ENCODE measurements at places on chromosomes 5 and 9.

- DNase-seq, result no peak
These were observed 15.7 kb downstream of the LMBRD2 start for GRCh38 chr5:36135988-36136387.

- no peak for DNase-seq
These were observed 1749.0 kb upstream of the C9orf72 start for GRCh38 chr9:29322240-29322639.

GRCh38 chr5:40627706-40628105, 52.0 kb upstream of the PTGER4 start:
- no peak for DNase-seq

DNA sequence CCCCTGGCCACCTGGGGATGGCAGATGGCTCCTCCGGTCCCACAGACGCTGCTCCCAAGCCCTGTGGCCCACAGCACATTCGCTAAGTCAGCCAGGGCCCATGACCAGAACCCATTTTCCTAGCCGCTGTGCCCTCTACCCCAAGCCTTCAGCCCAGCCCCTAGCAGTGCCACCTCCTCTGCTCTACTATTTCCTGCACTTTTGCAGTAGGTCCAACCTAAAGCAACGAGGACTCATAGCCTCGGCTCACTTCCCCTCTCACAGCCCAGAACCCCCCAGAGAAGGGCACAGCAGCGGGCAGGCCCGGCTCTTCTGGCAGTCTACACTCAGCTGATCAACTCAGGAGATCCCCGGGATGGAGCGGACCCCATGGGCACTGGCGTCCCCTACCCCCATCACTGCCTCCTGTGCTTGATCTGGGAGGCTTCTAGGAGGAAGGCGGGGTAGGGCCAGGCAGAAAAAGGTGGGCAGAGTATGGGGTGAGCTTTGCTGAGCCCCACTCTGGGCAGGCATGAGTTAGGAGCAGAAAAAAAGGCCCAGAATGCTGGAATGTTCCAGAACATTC, 111.2 kb downstream of the ZNF354C start:
- DNase-seq, result no peak

DNA sequence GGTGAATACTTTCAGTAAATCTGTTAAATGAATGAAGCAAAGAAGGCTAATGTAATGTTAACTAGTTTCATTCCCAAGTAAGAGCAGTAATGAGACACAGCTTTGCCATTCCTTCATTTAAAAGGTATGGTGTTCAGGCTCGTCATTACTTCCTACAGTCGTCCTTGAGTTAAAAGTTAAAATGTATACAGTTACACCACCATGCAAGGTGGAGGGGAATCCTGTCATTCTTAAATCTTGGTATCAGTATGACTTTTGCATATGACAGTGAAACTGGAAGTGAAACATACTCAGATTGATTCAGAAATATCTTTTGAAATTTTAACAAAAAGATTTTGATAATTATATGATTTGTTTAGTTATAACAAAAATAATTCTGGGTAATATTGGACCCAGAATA, 25.9 kb downstream of the MTRR start:
- DNase-seq, result no peak

GRCh38 chr5:123651234-123651633, 139.3 kb downstream of the CSNK1G3 start:
- DNase-seq, result no peak

DNA sequence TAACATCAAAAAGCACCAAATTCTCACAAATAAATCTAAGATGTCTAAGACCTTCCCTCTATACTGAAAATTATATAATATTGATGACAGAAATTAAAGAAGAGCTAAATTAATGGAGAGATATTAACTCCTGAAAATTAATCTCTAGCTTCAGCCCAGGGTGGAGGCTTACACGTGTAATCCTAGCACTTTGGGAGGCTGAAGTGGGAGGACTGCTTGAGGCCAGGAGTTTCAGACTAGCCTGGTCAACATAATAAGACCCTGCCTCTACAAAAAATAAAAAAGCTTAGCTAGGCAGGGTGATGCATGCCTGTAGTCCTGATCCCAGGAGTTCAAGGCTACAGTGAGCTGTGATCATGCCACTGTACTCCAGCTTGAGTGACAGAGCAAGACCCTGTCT, 39.6 kb upstream of the ANKRD34B start:
- DNase-seq, result no peak

- no peak for DNase-seq
These were observed 339.5 kb downstream of the CTNND2 start for GRCh38 chr5:11564706-11565105.

DNA sequence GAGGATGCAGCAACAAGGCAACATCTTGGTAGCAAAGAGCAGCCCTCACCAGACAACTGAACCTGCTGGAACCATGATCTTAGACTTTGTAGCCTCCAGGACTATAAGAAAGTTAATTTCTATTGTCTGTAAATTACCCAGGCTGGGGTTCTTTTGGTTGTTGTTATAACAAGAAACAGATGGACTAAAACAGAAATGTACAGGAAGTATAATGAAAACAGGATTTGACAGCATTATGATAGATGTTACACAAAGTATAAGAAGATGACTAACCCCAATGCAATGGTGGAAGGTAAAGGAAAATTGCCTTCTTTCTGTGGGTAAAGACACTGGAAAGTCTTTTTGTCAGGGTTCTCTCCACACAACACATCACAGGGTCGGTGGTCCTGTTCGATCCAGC, 204.2 kb downstream of the SGCD start:
- no peak for DNase-seq

DNA sequence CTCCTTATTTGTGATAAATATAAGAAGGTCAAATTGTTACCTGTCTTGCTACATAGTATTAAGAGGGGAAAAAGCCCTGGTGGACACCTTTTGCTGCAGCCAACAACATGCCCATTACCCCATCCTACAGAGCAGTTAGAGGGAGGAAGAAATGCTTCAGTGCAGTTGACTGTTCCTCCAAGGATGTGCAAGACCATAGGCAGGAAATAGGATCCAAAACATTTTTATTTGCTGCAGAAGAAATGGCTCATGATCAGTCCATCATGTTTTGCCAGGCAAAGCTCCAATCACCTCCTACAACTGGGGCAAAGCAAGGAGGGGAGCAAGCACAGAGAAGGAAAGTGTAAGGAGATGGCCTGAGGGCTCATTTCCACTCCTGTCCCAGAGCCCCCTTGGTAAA, 399.1 kb upstream of the PIK3R1 start:
- no peak for DNase-seq

GRCh38 chr5:29588236-29588635, 1605.2 kb upstream of the CDH6 start:
- DNase-seq, result no peak

DNA sequence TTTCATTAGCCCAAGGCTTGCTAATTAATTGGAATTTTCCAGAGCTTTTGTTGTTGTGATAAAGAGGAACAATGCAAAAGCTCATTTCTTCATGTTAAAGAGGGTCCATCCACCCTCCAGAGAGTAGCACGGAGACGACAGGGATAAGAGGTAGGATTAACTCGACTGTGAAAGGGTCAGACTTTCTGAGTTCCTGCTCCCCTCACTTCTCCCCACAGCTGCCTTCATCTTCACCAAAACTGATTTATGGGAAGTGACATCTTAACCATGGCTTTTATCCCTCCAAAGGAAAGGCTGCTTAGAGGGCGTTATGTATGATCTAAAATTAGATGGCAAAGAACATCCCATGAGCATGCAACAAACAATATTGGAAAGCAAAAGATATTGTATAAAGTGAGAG, 135.5 kb downstream of the GLIS3 start:
- no peak for DNase-seq

GRCh38 chr5:51386916-51387883, 4.0 kb downstream of the ISL1 start:
- DNase-seq, result no peak

- DNase-seq, result peak; percentile 1
These were observed 391.1 kb upstream of the ZNF608 start for GRCh38 chr5:125137535-125137934.

- no peak for DNase-seq
These were observed 254.9 kb downstream of the SAXO1 start for GRCh38 chr9:18778147-18778546.

- DNase-seq, result no peak
These were observed 164.5 kb downstream of the GAS1 start for GRCh38 chr9:86782831-86783230.

DNA sequence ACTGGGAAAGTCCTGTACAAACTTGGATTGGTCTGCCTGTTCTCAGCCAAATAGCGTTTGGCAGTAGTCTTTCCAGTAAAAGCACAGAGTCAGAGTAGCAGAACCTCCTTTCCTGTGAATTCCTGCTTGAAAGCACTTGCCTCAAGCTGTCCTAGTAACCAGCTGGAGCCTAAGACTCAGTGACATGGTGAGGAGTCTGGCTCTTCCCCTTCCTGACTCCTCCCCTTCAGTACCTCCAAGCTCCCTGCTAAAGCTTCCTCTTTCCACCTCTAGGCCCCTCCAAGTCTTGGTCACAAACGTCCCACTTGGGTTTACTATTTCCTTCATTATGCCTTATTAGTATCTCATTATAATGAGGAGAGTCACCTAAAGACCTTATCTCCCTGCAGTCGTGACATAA, 21.4 kb upstream of the FAM81B start:
- no peak for DNase-seq

GRCh38 chr9:21095561-21095960, 17.8 kb upstream of the IFNB1 start:
- no peak for DNase-seq

GRCh38 chr5:99005506-99005905, 76.7 kb upstream of the CHD1 start:
- DNase-seq, result no peak

DNA sequence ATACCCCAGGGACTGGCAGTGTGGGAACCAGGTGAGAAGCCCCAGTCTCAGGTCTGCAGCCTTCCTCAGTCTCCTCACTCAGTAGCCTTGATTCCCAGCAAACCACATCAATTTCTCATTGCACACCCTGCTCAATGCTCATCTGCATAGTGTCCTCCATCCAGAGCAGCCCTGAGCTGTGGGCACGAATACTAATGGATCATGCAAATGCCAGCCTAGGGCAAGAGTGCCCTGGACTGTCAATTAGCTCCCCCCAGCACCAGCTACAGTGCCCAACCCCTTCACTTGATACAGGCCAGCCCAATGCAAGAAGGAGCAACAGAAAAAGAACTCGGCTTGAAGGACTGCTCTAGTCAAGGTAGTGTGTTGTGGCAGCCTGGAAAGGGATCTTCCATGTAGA, 9.8 kb upstream of the KCNIP1 start:
- DNase-seq, result no peak

DNA sequence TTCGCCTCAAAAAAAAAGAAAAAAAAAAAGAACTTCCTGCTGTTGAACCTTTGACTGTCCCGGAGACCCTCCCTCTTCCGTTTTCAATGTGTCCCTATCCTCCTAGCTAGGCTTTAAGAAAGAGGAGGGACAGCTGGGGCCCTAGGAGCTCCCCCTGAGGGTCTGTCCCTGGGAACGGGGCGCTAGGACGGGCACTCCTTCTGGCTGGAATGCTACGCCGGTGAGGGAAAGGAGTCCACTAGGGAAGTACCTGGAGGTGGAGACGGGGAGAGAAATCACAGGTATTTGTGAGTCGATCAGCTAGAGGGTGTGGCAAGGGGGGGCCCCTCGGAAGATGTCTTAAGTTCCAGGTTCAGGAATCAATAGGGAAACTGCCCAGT, 4.6 kb downstream of the SIT1 start:
- no peak for DNase-seq

- DNase-seq, result no peak
These were observed 614.7 kb downstream of the EBF1 start for GRCh38 chr5:158485047-158485446.

DNA sequence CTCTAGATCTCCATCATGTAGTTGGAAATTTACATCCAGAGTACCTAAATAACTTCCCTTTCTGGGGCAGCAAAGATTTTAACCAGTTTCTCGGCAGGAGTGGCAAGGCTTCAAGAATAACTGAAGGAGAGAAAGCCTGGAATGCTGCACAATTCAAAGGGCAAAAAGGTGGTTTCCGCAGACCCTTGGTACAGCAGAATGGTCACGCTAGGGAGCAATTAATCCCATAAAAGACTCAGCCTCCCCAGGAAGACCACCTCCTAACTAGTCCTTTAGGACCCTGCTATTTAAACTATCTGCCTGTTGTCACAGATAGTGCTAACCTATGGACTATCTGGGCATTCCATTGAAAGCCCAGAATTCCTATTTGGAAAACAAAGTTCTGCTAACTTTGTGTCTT, 3.6 kb downstream of the HTR1A start:
- no peak for DNase-seq

DNA sequence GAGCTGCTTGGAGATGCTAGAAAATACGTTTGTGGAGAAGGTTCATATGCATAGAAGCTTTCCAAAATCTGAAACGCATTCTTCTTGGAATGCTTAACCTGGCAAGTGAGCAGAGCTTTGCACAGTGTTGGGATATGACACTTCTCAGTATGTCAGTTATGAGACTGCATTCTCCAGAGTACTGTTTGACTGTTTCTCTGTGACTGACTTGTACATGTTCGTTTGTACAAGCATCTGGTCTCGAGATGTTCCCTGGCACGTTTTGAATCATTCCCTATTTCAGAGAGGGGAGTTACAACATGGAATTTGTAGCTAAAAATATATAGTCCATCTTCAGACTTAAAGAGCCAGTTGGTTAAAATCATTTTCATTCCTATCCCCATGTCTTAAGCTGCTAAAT, 272.4 kb downstream of the ARRDC3 start:
- DNase-seq, result no peak

DNA sequence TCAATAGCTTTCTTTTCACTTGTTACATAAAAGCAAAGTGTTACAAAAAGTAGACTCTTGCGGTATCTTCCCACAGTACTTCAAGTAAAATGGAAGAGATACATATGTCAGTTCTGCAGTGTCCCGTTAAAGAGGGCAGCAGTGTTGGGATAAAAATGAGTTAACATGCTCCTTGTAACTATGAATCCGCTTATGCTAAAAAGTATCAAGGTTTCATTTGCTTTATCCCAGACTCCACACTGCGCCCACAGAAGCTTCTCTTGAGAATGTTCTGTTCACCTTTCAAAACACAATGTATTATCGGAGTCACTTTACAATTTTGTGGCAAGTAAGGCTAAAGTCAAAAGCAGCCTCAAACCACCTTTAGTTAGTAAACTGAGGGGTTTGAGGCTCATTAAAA, 790 bp downstream of the PTAR1 start:
- DNase-seq, result no peak

DNA sequence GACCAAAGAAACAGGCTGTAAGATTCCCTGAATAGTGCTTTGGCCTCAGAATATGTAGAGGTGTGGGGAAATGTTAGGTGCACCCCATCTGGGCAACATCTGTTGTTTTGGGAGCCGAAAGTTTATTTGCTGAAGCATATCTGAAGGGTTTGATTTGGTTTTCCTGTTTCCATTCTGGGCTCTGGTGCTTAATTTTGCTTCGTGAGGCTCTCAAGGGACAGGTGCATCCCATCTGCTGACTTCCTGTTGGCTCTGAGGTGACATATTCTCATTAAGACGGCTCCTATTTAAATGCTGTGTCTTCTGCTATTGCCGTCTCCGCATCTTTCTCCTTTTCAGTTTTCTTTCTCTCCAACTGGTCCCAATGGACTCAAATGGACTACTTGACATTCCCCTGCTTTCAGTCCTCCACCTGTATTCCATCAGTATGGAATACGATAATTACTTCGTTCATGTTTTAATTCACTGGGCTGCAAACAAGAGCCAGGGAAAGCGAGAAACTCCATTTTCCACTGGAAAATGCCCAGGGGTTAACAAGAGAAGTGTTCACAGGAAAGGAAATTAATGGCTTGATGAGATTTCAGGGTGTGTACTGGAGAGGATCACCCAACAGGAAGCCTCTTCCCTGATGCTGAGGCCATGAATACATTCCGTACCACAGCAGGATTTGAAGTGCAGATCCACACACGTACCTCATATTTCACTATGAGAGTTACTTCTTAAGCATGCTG, 104.0 kb downstream of the MTX3 start:
- no peak for DNase-seq

- no peak for DNase-seq
These were observed 80.7 kb downstream of the PRRT1B start for GRCh38 chr9:131625790-131626670.

GRCh38 chr9:28212979-28213378, 639.7 kb upstream of the C9orf72 start:
- DNase-seq, result peak; percentile 3
